ENCODE measurements at places on chromosomes 3 and 15. TPM values are rescaled to one million over a fixed set of nuclear protein-coding genes. Genes with fewer than 3 reads are reported as not detected.

TGM5 gene
- not detected for total RNA-seq

- no peak overlapping the region for H3K27ac ChIP-seq
- H3K4me3 ChIP-seq = no peak overlapping the region
- no peak for DNase-seq
- peaks cover 20% of the 10 kb centered on the region for H3K4me1 ChIP-seq
- no peaks in the 10 kb centered on the region for H3K27me3 ChIP-seq
Observed at GRCh38 chr15:41948490-41948889, 23.9 kb downstream of the EHD4 start.

DNA sequence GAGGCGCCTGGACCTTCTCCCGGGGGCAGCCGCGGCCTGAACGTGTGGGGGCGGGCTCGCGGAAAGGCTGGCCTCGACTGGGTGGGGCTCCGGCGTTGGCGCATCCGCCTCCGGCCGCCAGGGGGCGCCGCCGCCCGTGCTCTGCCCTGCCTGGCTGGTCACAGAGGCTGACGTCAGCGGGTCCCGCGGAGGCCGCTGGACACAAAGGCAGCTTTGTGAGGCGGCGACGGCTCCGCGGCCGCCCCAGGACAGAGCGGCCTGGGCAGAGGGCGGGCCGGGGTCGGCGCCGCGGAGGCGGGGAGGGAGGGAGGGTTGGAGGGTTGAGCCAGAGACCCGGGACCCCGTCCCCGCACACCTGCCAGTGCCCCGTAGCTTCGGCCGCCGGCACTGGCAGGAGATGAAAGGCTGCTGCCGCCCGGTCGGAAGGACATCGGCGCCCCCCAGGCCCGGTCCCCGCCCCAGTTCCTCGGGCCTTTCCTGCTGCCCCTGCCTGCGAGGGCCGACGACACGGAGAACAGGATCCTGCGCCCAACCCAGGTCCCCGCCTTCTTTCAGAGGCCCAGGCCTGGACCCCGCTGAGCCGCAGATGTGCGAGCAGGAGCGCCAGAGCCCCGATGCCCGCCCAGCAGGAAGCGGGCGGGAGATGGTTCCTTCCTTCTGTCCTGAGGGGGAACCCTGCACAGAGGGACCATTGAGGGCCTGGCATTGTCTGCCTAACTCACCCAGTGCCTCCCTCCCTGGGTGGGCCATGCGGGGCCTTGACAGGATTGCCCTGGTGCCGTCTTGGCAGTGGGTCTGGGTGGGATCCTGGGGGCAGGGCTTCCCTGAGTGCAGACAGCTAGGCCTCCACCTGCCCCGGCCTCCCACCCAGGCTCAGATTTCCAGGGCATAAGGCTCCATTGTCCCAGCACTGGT, 8.7 kb upstream of the SEMA3B start:
- H3K27me3 ChIP-seq = no peaks in the 10 kb centered on the region
- no peaks in the 10 kb centered on the region for H3K4me1 ChIP-seq
- peak overlapping the region; percentile 97 for H3K27ac ChIP-seq
- peak; percentile 92 for DNase-seq
- peaks cover 8% of the 10 kb centered on the region for H3K36me3 ChIP-seq
- H3K4me3 ChIP-seq = peak overlapping the region; percentile 53

- H3K36me3 ChIP-seq = no peaks in the 10 kb centered on the region
- peak overlapping the region; percentile 74 for H3K27ac ChIP-seq
- DNase-seq = no peak
- no peaks in the 10 kb centered on the region for H3K27me3 ChIP-seq
- peaks cover 30% of the 10 kb centered on the region for H3K4me1 ChIP-seq
Observed at GRCh38 chr15:89680282-89680873, 1.2 kb upstream of the PLIN1 start.

DNA sequence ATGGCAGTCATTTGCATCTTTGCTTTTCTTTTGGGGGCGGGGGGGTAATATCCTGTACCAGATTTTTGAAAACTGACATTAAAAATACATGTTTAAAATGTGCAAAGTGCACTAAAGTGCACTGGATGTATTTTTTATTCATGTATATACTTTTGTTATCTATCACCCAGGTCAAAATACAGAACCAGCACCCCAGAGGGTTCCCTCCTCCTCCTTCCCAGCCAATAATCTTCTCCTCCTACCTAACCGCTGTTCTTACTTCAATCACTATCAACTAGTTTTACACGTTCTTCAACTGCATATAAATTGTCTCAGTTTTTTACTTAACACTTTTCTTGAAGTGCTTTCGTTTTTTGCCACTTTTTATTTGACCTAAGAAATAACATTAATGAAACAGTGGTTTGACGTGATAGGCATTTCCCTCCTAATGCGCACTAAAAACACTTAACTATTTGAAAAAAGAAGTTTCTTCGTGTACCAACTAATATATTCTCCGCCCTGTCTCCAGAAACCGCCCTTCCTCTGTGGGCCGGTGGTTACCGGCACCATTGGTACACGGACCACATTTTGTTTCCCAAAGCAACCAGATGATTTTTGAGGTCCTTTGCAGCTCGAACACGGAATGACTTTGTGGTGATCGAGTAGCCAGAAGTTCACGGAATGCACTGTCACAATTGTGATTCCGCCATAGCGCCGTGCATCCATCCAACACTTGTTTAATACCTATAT, 836 bp upstream of the AKAP13 start:
- peak overlapping the region; percentile 78 for H3K4me3 ChIP-seq
- no peaks in the 10 kb centered on the region for H3K27me3 ChIP-seq

DNA sequence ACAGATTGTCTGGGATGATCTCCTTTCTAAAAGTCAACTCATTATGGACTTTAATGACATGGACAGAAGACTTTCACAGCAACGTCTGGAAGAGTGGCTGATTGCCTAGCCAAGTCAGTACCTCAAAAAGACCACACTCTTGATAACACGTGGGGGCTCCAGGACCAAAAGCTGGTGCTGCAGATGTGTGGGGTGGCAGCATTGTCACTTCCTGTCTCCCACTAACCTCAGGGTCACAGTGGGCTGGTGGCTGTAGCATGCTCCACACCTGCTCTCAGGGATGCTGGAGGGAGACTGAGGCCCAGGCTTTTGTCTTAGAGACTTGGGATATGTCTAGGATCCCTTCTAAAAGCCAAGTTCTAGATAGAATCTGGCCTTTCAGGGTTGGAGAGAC, 118.1 kb downstream of the APBA2 start:
- H3K4me3 ChIP-seq = no peak overlapping the region
- H3K36me3 ChIP-seq = no peaks in the 10 kb centered on the region
- H3K27ac ChIP-seq = no peak overlapping the region
- no peaks in the 10 kb centered on the region for H3K27me3 ChIP-seq

All from pancreas (tissue), 10 donors.